Renal pelvis (tissue), 12 donors: ENCODE measurements at places on chromosomes 6 and 20. TPM values are rescaled to one million over a fixed set of nuclear protein-coding genes. Genes with fewer than 3 reads are reported as not detected.

GRCh38 chr6:24888715-24889370, 46.9 kb downstream of the RIPOR2 start:
- DNase-seq = no peak

- no peak for DNase-seq
Observed at GRCh38 chr6:8054276-8054675, 9.9 kb downstream of the BLOC1S5 start.

DNA sequence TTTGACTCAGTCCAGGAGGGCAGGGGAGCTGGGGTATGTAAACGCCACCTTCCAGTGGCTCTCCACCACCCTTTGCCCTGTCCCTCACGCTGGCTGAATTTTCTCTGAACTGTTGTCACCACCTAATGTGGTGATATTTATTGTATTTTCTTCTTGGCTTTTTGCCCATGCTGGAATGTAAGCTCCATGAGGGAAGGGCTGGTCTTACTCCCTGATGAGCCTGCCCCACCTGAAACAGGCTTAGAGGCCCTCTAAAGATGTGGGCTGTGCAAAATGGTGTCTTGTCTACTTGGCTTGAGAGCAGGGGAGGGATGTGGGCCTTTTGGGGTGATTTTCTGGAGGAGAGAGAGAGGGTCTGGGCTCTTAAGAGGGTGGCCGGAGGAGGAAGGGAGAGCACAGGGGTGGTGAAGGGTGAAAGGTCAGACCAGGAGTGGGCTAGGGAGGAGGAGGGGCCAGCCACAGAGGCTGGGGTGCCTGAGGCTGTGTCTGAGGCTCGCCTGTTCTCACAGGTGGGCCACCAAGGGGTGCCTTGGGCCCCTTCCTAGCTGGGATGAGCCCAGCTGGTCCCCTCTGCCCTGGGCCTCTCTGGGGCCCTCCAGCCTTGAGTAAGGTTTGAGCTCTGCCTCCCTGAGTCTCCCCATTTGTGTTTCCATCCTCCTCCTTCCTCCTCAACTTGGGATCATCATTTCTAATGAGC, 37.3 kb downstream of the SPDEF start:
- no peak for DNase-seq

DNA sequence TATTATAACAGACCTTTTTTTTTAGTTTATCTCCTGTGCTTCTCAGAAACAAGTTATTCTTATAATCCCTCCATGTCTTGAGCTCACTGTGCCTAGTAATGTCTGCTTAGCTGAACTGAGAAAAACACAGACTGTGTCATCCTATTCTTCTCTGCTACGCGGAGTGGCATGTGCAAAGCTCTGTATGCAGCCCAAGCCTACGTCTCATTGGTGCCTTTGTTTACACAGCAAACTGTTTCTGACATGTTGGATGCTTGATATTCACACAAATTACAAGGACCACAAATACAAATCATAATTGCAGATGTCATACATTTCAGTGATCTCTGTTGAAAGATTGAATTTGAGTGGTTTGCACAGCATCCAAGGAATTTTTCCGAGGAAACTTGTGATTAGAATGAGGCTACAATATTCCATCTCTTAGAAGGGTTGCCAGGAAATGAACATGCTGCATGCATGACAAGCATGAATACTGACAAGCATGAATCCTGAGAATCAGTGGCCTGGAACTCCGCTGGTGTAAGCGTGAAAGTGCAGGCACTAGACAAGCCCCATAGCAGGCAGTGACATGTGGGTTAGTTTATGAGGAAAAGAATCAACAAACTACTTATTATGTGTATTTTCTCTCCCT, 128.4 kb upstream of the SGK1 start:
- peak; percentile 33 for DNase-seq

GRCh38 chr6:114327074-114327473, 15.7 kb downstream of the HS3ST5 start:
- DNase-seq = no peak

PACSIN1 gene
- 0.84 TPM for polyA plus RNA-seq

RUNX2 gene
- 1.5 TPM for polyA plus RNA-seq

DNA sequence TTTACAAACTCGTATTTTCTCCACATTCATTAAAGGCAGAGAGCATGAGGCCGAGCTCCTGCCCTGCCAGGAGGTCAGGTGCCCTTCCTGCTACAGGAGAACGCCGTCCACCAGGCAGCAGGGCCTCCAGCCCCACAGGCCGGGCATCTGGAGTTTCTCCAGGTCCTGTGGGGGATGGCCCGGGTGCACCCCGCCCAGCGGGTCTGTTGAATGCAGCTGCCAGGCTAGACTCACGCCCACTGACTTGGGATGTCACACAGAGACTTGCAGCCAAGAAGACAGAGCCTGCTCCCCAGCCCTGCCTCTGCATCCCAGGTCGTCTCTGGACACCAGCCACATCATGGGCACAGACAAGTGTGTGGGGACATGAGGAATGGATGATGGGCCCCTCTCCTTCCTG, 376.4 kb downstream of the CDH4 start:
- no peak for DNase-seq

GRCh38 chr20:62894261-62894660, 32.0 kb downstream of the DIDO1 start:
- DNase-seq = no peak

DEFB124 gene
- 0.70 TPM for polyA plus RNA-seq
